Lower lobe of right lung (tissue), 2 donors: ENCODE measurements at places on chromosomes 3 and 15. TPM values are rescaled to one million over a fixed set of nuclear protein-coding genes. Genes with fewer than 3 reads are reported as not detected.
A peak's percentile ranks its signal among the peaks of the same experiment; 100 is the strongest.

DNA sequence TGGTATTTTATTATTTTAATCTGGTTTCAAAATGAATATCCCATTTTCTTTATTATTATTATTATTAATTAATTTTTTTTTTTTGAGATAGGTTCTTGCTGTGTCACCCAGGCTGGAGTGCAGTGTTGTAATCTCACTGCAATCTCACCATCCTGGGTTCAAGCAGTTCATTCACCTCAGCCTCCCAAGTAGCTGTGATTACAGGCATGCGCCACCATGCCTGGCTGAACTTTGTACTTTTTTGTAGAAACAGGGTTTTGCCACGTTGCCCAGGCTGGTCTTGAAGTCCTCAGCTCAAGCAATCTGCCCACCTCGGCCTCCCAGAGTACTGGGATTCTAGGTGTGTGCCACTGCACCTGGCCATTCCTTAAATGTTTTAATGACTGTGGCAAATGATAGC lies 28.6 kb downstream of the DAG1 start:
- no peak overlapping the region for H3K4me3 ChIP-seq
- no peak for DNase-seq
- H3K4me1 ChIP-seq, result peaks cover 41% of the 10 kb centered on the region
- H3K36me3 ChIP-seq, result peaks cover 5% of the 10 kb centered on the region
- no peaks in the 10 kb centered on the region for H3K27me3 ChIP-seq

DNA sequence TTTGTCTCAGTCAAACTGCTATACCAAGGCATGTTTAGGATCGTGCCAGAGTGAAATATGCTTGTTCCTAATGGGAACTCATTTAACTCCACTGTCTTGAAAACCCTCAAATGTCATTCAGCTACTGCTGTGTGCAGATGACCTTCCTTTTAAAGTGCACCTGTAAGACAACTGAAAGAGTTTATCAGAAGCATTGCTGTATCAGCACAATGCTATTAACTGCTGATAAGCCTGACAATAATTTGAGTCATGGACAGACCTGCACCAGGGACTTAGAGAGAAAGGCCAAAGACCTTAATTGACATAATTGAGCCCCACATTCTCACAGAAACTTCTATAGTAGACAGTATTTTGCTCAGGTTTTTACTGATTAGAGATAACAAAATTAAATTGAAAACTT lies 557.9 kb downstream of the DIPK2A start:
- H3K4me3 ChIP-seq, result no peak overlapping the region
- no peaks in the 10 kb centered on the region for H3K27me3 ChIP-seq
- no peak for DNase-seq
- H3K4me1 ChIP-seq, result no peaks in the 10 kb centered on the region
- H3K36me3 ChIP-seq, result no peaks in the 10 kb centered on the region

DNA sequence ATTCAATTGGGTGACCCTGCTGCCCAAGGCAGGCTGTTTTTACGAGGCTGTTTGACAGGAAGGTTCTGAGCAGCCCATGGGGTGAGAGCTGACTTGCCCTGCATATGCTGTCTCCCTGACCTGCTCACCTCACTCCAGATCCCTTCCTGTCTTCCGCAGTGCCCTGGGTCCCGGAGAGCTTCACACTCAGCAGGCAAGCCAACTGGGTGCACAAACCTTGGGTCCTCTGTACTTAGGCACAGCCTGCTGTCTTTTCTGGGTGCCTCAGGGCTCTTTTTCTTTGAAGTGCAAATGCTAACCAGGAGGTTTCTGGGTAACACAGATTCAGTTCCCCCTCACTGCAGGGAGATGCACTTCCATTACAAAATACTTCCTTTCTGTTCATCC lies 32.8 kb downstream of the ZXDC start:
- no peaks in the 10 kb centered on the region for H3K27me3 ChIP-seq
- no peak for DNase-seq
- H3K4me1 ChIP-seq, result no peaks in the 10 kb centered on the region
- peaks cover 49% of the 10 kb centered on the region for H3K36me3 ChIP-seq
- H3K27ac ChIP-seq, result no peak overlapping the region

DNA sequence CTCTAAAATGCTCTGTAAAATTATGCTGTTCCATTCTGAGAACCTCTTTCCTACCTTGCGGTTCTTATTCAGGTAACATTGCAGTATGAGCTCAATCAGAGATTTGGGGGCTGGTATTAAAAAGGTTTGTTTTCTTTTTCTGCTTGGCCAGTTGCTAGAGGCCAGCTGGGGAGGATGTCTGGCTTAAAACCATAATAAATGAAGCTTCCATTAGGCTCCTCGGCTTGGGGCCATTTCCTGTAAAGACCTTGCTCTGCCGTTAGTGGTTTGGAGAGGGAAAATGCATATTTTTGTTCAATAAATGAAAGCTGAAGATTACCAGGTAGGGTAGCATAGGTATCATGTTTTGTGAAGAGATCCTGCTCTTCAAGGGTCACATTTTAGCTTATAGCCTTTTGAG lies 55.2 kb downstream of the MCTP2 start:
- DNase-seq, result no peak
- no peak overlapping the region for H3K4me3 ChIP-seq
- no peaks in the 10 kb centered on the region for H3K36me3 ChIP-seq
- H3K27me3 ChIP-seq, result no peaks in the 10 kb centered on the region
- H3K27ac ChIP-seq, result no peak overlapping the region

- no peaks in the 10 kb centered on the region for H3K27me3 ChIP-seq
- peaks cover 2% of the 10 kb centered on the region for H3K4me1 ChIP-seq
- H3K4me3 ChIP-seq, result no peak overlapping the region
- no peak overlapping the region for H3K27ac ChIP-seq
- no peak for DNase-seq
Measured at GRCh38 chr15:65275728-65276126, 11.0 kb downstream of the PARP16 start.

DNA sequence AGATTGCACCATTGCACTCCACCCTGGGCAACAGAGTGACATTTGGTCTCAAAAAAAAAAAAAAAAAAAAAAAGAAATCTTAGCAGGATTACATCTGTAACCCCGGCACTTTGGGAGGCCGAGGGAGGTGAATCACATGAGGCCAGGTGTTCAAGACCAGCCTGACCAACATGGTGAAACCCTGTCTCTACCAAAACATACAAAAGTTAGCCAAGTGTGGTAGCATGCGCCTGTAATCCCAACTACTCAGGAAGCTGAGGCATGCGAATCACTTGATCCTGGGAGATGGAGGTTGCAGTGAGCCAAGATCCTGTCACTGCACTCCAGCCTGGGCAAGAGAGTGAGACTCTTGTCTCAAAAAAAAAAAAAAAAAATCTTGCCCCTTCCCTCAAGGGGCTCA lies 40.4 kb downstream of the LIPC start:
- H3K4me3 ChIP-seq, result no peak overlapping the region
- no peak overlapping the region for H3K27ac ChIP-seq
- H3K27me3 ChIP-seq, result no peaks in the 10 kb centered on the region
- DNase-seq, result no peak
- H3K4me1 ChIP-seq, result peaks cover 44% of the 10 kb centered on the region

GRCh38 chr15:74696808-74697207 lies 984 bp upstream of the EDC3 start:
- H3K4me3 ChIP-seq, result peak overlapping the region; percentile 88
- no peaks in the 10 kb centered on the region for H3K36me3 ChIP-seq
- H3K27me3 ChIP-seq, result no peaks in the 10 kb centered on the region
- no peak for DNase-seq

- no peak overlapping the region for H3K27ac ChIP-seq
- DNase-seq, result no peak
- no peaks in the 10 kb centered on the region for H3K36me3 ChIP-seq
- H3K4me3 ChIP-seq, result no peak overlapping the region
Measured at GRCh38 chr15:27482287-27482686, 511.3 kb downstream of the GABRG3 start.

DNA sequence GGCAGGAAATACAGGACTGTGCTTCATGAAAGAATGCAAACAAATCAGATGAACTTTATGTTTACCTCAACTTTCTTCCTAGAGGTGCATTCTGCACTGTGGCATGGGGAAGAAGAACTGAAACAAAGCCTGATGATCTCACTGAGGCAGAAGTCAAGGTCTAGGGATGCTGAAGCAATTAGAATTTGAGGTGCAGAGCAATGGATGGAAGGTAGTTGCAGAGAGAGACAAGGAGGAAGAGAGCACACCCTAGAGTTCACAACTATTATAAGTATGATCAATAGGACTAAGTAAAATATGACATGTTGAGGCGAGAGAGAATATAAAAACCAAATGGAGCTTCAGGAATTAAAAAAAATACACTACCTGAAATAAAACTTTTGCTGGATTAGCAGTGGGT lies 420.1 kb downstream of the EDEM1 start:
- no peaks in the 10 kb centered on the region for H3K27me3 ChIP-seq
- DNase-seq, result no peak
- H3K27ac ChIP-seq, result no peak overlapping the region
- no peaks in the 10 kb centered on the region for H3K4me1 ChIP-seq
- H3K36me3 ChIP-seq, result no peaks in the 10 kb centered on the region
- no peak overlapping the region for H3K4me3 ChIP-seq

GRCh38 chr3:123878807-123879206 lies 5.3 kb downstream of the MYLK start:
- no peak overlapping the region for H3K4me3 ChIP-seq
- DNase-seq, result no peak
- H3K27ac ChIP-seq, result no peak overlapping the region

GRCh38 chr3:114242947-114243346 lies 5.6 kb upstream of the ZNF80 start:
- no peaks in the 10 kb centered on the region for H3K4me1 ChIP-seq
- H3K27ac ChIP-seq, result no peak overlapping the region
- no peak for DNase-seq
- no peaks in the 10 kb centered on the region for H3K27me3 ChIP-seq
- no peaks in the 10 kb centered on the region for H3K36me3 ChIP-seq

The TICRR gene
- total RNA-seq, result 0.32 TPM

The CRYBG3 gene
- total RNA-seq, result 30.1 TPM

The TMEM44 gene
- 22.7 TPM for total RNA-seq
